ENCODE measurements at places on chromosomes 16 and 17. TPM values are rescaled to one million over a fixed set of nuclear protein-coding genes. Genes with fewer than 3 reads are reported as not detected.
A peak's percentile ranks its signal among the peaks of the same experiment; 100 is the strongest.

DNA sequence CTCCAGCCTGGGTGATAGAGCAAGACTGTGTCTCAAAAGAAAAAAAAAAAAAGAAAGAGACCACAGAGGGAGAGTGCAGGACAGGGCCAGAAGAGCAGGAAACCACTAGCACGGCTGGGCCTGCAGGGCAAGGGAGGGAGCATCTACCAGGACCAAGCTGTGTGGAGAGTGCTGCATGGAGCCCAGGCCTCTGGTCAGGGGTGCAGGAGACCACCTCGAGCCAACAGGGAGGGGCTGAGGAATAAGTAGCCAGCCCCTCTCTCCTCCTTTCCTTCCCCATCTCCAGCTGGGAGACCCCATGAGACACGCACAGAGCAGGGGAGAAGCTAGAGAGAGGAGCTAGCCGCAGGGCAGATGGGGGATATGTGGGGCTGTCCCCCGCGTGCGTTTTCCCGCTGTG is 67.0 kb upstream of the DNAH17 start:
- DNase-seq: no peak

- DNase-seq: no peak
These were observed 16.4 kb downstream of the FOXL1 start for GRCh38 chr16:86594721-86595120.

GRCh38 chr16:27576729-27577128 is 26.8 kb downstream of the KATNIP start:
- no peak for DNase-seq

GRCh38 chr16:73064994-73065545 is 17.1 kb upstream of the ZFHX3 start:
- DNase-seq: no peak

GRCh38 chr16:67016143-67016542 is 12.8 kb upstream of the CBFB start:
- DNase-seq: no peak

DNA sequence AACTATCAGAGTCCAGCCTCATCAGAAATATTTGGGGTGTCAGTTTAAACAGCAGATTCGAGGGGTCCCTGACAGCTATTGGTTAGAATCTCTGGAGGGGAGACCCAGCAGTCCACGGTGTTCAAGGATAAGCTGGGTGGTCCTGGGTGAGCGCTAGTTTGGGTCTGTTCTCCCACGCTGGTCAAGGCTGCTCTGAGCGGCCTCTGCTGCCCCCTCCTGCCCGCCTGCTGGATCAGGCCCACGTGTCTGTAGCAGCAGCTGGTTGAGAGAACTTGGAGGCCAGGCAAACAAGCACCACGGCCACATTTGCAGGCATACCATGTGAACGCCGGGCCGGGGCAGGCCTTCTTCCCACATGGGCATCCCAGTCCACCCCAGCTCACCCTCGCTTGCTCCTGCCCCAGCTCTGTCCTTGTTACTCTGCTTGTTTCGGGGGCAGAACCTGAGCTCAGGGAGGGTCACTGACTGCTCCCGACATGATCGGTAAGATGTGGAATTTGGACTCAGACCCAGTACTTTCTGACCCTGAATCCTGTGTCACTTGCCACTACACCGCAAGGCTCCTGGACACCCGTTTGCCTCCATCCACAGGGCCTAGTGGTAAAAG is 7.4 kb downstream of the FOXF1 start:
- no peak for DNase-seq

- peak; percentile 31 for DNase-seq
These were observed at the start of gene GPRC5B for GRCh38 chr16:19884611-19885450. Gene GPRC5B, minus strand, starts transcription at chr16:19884848. Its CDS starts 12,003 bp downstream, at chr16:19872845.

- DNase-seq: no peak
These were observed 17.4 kb downstream of the LDHD start for GRCh38 chr16:75099075-75099667.

DNA sequence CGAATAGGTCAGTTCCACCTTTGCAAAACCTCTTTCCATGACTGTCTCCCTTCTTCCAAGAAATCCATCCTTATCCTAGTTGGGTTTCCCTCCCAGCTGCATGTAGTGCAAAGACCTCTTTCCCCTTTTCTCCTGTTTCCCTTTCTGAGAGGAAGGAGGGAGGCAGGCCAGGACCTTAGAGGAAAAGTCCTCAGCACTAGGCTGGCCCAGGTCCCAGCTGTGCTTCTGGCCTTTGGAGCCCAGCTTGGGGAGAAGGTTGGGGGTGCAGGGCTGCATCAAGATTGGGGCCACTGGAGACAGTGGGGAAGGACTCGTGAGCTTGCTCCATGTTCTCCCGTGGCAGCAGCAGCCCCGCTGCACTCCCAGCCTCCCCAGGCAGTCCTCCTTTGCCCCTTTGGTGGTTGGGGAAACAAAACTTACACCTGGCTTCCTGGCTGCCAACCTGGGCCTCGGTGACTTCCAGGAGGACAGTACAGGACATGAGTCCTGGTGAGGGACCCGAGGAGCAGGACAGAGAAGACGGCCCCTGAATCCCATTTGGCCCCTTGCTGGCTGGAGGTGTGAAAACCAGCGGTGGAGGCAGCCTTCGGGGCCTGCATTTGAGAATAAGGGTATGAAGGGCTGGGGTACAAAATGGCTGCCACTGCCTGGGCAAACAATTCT is 481 bp downstream of the HEXIM2 start:
- no peak for DNase-seq

Gene KRT40
- not detected for total RNA-seq

Gene CMTM4
- total RNA-seq: 1.8 TPM

Gene EFNB3
- not detected for total RNA-seq

Gene FOXN1
- total RNA-seq: not detected

Gene PRSS53
- total RNA-seq: 14.2 TPM

Measured in T-cell (primary cell).